ENCODE measurements at places on chromosomes 3 and 15.

DNA sequence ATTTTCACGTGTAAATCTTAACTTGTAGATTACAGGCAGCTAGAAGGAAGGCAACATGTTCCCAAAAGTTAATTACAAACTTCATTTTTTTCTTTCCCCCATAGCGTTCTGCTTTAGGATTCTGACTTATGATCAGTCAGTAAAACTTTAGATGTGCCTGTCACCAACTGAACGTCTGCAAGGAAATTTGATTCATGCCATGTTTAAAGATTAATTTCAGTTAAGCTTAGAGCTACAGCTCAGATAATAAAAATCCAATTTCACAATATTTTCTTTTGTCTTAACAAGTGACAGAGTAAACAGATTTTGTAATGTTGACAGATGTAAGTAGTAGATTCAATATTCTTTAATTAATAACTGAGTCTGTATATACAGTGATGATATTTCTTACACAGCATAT, 253.1 kb downstream of the NFKBIZ start:
- DNase-seq = no peak

GRCh38 chr3:50572801-50573371, 3.6 kb downstream of the HEMK1 start:
- DNase-seq = peak; percentile 38

GRCh38 chr3:29639578-29640290, 358.9 kb downstream of the RBMS3 start:
- no peak for DNase-seq

GRCh38 chr3:100993309-100993708, at the start of gene ABI3BP:
TSS of gene ABI3BP (minus strand) at chr3:100993421. CDS start at chr3:100993384, 37 bp downstream.
- peak; percentile 25 for DNase-seq

GRCh38 chr3:31035681-31036080, 141.2 kb upstream of the GADL1 start:
- DNase-seq = no peak

DNA sequence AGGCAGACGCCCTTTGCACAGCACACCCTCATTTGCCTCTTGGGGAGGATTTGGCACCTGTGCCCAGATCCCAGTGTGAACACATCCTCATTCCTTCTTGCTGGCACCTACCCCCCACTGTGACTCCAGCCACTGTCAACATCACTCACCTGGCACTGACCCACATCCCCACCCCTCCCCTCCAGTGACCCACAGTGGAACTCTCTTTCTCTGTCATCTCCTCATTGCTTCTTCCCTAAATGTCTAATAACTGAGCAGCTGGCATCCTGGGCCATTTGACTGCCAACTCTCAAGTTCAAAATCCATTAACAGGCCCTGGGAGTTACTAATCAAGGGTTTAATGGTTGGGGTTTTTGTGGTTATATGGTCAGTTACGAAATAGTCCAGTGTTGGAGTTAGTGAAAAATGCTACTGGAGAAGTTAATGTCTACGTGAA, 14.4 kb downstream of the SNAPC5 start:
- DNase-seq = peak; percentile 40

DNA sequence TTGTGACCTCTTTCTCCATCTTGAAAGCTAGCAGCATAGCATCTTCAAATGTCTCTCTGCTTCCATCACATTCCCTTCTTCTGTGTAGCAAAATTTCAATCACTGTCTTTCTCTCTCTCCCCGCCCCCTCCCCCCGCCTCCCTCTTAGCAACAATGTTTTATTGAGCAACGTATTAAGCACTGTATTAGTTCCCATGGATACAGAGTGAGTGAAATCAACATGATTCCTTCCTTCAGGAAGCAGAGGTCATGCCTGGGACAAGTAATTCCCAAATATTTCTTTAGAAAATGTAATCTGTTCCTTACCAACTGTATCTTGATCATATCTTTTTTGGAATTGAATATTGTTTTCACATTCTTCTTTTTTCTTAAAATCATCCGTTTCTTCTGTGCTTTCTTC, 373.7 kb upstream of the NECTIN3 start:
- DNase-seq = no peak

GRCh38 chr15:73964736-73965093, 27.4 kb downstream of the STOML1 start:
- peak; percentile 77 for DNase-seq

- DNase-seq = no peak
These were observed 78.4 kb downstream of the SPSB4 start for GRCh38 chr3:141129541-141130011.

GRCh38 chr3:18652781-18653180, 227.6 kb upstream of the SATB1 start:
- DNase-seq = no peak

- DNase-seq = no peak
These were observed 378.3 kb upstream of the RGMA start for GRCh38 chr15:93467337-93467736.

GRCh38 chr3:157091083-157091833, 68.7 kb downstream of the CCNL1 start:
- peak; percentile 79 for DNase-seq

- no peak for DNase-seq
These were observed 630.4 kb downstream of the CADM2 start for GRCh38 chr3:85589145-85589544.

DNA sequence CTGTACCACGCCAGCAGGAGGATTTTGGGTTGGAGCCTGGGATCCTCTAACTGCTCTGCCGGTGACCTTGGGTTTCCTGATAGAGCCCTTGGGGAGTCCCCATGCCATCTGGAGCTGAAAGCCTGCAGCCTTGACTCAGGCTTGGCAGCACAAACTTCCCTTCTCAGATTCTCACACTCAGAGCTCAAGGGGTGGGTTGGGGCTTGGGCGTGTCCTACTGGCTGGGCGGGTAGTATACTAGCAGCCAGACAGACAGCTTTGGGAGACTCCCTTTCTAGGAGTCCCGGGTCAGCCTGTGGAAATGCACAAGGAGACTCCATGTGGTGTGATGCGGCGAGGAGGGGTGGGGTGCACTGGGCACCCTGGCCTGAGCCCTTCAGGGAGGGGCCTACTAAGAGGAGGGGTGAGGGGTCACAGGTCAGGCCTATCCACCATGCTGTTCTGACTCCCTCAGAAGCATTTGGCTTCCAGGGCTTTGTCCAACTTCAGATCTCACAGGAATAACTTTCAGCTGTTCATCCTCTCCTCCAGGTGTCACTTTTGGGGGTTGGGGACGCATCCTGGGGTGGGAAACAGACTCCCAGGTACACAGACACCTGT, 21.6 kb upstream of the PLXNA1 start:
- peak; percentile 78 for DNase-seq

GRCh38 chr15:62547584-62547983, 382.5 kb upstream of the C2CD4B start:
- DNase-seq = no peak

DNA sequence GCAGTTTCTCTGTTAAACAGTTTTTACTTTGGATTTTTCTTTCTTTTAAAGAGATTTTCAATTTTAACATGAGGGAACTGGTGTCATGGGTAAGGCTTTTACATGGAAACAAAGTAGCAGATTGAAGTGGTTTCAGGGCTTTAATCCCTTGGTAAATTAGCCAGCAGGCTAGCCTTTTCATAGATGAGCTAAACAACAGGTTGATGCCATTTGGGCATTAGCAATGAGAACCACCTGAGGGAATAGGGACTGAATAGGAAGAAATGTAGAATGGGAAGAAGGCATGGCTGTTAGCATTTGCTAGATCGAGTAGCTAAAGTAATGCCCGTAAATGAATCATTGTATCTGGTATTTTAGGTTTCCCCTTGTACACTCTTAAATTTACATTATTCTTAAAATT, 165.5 kb upstream of the MLF1 start:
- DNase-seq = no peak

DNA sequence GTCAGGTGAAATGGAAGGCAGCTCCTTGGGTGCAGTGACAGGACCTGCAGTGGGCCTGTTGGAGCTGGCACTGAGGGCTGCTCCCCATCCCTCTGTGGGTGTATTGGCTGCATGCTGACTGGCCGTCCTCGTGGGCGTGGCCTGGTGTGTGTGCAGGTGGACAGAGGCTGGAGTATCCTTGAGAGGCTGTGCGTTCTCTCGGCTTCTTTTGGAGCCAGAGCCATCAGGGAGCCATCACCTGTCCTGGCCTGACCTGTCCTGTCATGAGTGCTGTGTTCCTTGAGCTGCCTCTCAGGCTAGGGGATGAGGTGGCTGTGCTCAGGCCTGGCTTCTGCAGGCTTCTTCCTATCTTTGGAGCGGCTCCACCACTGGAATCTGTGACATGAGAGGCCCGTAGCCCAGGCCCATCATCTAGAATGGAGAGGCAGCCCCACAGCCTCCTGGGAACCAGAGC, 61.5 kb downstream of the APBA2 start:
- no peak for DNase-seq

DNA sequence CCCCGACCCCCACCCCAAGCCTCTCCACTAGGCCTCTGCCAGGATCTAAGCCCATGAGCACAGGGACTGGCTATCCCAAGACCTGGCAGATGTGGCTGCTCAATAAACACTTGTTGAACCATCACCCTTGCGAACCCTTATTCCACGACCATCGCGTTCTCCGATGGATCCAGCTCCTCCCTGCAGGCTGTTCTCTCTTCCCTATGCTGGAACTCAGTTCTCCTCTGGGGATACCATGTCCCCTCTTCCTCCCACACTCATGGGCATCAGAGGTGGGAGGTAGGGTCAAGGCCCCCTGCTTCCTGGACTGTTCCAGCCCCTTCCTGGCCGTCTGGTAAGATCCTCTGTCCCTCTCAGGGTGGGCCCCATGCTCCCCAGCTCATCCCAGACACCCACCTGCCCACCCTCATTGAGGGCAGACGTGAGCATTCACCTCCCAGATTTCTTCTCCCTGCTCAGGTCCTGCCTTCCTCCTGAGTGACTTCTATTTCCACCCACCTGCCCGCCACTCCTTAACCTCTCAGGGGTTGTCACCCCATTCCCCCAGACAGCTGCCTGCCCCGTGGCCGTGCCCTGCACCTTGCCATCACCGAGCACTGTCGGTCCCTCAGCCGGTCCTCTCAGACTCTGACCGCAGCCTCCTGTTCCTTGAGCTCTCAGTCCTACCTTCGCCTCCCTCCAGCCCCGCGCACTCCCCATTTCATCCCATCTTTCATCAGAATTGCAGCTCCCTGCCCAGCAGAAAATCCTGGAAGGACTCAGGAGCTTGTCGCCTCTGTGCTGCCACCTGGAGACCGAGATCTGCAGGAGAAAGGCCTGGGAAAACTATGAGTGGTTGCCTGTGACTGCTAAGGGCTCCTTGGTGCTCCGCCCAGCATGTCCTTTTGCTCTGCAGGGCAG, 42.0 kb downstream of the PML start:
- no peak for DNase-seq

DNA sequence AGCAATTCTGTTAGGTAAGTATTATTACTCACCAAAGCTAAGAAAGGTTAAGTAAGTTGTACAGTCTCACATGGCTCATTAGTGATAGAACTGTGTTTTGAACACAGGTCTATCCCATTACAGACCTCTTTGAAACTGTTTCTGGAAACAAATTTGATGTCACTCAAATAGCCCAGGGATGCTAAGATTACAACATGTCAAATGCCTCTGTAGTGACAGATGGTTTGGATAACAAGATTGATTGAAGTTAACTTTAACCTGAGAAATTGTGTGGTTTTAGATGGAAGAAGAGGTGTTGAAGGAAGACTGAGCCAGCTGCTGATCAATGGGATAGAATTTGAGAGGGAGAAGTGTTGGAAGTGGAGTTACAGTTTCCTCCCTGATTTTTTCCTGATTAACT, 72.5 kb downstream of the SYN2 start:
- no peak for DNase-seq

- peak; percentile 46 for DNase-seq
These were observed 62.6 kb downstream of the SLC7A14 start for GRCh38 chr3:170523248-170523647.

- no peak for DNase-seq
These were observed 40.1 kb downstream of the EAF1 start for GRCh38 chr3:15467227-15468181.

DNA sequence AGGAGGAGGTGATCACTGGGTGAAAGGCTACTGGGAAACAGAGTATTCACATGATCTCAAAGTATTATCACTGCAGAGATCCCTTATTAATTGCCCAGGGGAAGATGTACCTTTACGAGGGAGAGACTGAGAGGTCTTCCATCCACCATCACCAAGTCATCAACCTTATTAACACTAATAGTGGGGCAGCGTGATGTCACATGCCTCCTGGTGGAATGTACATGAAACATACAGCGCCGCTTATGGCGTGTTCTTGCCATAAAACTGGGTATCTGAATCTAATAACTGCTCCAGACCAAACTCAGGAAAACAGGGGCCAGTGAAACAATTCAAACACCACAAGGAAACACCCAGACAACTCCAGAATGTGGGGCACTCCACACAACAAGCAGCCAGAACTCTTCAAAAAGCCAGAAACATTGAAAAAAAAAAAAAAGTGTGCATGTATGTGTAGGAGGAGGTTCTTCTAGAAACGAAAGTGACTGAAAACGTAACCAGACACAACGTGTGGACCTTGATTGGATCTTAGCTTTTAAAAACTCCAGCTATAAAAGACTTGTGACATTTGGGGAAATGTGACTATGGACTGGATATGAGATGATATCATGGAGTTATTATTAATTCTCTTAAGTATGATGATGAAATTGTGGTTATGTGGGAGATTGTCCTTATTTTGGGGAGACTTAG, 4.6 kb downstream of the STIMATE start:
- DNase-seq = peak; percentile 98

- DNase-seq = no peak
These were observed 20.0 kb upstream of the KLF13 start for GRCh38 chr15:31306426-31307269.

DNA sequence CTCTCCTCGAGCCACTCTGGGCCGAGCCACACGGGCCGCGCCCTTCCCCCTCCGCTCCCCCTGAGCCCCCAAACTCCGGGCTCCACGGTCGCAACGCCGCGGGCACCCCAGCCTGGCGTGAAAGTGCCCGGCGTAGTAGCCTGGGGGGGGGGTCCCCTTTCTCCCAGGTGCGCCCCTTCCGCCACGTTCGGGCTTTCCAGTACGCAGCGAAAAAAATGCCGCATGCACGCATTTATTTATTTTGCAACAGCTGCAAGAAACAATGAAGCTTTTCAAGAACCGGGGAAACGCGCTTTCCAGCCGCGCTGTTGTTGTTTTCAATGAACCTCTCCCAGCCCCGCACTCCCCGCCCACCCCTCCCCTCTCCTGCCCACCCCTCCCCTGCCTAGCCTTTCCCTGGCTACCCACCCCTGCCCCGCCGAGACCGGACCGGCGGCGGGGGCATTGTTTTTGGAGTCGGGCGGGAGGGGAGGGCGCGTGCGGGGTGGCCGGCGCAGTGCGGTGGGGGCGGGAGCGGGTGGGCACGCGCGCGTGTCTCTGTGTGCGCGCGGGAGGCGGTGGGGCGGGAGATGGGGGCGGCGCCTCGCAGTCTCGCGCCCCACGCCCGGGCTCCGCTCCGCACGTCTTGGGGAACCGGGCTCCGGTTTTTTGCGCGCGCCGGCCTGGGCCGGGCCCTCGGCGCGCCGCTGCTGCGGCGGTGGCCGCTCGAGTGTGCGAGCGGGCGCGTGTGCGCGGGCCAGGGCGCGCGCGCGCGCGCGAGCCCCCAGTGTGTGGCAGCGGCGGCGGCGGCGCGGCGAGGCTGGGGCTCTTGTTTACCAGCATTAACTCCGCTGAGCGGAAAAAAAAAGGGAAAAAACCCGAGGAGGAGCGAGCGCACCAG, at the start of gene IGF1R:
TSS of gene IGF1R (plus strand) at position 766 of the 880 bp plus-strand sequence. CDS start 1,043 bp downstream, outside the sequence.
- peak; percentile 85 for DNase-seq
